ENCODE measurements at places on chromosomes 4 and X.

- DNase-seq, result no peak
Measured at GRCh38 chr4:169099771-169100180, 89.7 kb upstream of the CBR4 start.

GRCh38 chr4:111748157-111748556 lies 397.1 kb upstream of the FAM241A start:
- no peak for DNase-seq

DNA sequence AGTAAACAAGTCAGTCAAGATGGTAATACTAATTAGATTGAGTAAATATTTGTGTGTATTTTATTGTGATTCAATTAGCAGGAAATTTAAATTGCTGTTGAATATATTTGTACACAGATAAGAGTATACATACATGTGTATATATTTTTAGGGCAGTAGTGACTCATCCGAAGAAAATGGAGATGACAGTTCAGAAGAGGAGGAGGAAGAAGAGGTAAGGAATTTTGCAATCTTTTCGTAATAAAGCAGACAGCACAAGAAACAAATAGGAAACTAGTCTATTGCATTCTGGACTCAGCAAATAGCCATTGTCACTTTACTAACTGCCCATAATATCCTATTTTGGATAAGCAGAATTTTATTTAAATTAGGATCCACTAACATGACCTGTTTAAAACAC lies 6.6 kb downstream of the IBSP start:
- DNase-seq, result no peak

GRCh38 chrX:24245202-24245601 lies 68.7 kb downstream of the SUPT20HL2 start:
- DNase-seq, result no peak

DNA sequence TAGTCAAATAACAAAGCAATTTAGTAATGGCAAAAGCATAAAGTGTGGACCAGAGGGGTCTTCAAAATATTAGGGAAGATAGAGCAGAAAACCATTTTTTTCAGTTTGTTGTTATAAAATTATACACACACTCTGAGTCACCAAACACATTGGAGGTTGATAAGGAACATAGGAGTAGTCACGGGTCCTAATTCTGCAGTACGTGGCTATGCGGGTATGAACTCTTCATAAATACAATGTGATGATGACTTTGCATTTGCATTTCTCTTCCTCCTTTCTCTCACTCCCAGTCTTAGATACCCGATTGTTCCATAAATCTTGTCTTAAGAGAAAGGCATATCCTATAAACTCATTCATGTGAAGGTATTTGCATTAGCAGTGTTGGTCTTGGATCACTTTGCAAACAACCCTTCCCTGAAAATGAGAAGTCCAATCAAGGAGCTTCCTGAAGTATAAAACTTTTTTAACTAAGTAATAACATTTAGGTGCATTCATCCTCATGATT lies 223.6 kb downstream of the PALLD start:
- DNase-seq, result no peak

- no peak for DNase-seq
Measured at GRCh38 chr4:182048871-182049270, 194.3 kb upstream of the TENM3 start.

DNA sequence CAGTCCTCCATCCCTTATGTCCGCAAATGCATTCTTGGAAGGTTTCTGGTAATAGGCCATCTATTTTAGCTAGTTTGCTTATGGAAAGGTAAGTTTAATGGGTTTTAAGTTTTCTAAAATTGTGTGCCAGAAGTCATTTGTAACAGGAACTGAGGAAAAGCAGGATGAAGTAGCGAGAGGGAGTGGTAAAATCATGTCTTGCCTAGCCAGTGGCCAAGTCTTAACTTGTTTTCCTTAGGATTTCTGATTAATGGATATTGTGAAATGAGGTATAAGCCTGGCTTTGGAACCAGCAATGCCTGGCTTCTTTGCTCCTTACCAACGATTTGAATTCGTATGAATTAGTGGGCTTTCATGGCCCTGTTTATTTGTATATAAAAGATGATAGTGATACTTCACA lies 7.3 kb downstream of the SEC24B start:
- no peak for DNase-seq
